ENCODE measurements at places on chromosomes 5 and 9.

GRCh38 chr5:71882826-71883741 is 164.0 kb downstream of the CARTPT start:
- no peak for DNase-seq

- DNase-seq, result no peak
Observed at GRCh38 chr9:125854553-125855275, 107.5 kb downstream of the PBX3 start.

DNA sequence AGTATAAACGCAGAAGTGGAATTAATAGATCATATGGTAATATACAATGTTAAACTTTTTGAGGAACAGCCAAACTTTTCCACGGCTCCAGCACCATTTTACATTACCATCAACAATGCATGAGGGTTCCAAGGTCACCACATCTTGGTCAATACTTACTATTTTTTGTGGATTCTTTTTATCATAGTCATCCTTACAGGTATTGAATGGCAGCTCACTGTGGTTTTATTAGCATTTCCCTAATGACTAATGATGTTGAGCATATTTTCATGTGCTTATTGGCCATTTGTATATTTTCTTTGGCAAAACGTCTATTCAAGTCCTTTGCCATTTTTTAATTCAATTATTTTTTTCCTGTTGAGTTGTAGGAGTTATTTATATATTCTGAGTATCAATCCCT is 14.1 kb upstream of the RAPGEF6 start:
- no peak for DNase-seq

DNA sequence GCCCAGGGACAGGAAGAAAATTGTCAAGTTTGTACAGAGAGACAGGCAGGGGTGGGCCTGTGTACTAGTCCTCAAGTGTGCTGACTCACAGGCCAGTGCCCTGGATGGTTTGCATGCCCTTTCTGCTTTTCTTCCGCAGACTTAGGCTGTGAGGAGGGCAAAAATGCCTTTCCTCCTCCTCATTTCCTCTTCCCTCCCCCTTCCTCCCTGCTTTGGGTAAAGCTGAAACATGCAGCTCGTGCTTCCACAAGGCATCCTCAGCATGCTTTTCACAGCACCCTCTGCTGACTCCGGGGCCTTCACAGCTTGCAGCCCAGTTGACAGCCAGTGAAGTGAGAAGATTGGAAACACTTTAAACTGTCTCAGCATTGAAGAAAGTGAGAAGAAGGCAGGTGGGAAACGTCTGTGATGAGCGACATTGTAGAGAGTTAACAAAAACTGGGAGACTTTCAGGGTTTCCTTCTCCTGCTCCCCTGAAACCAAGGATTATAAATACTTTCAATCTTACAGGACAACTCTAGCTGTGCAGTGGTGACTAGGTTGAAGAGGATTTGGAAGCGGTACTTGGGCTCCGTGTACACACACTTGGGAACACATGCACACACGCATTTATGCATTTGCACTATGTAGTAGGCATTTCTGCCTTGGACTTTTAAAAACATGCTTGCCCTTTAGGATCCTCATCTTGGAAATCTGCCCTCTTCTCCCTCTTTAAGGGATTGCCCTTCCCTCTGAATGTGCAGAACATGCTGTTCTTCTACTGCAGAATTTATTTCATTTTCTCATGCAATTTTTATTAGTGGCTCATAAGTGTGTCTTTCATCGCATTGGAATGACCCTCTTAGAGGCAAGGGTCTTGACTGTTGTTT is 138.8 kb downstream of the GRIA1 start:
- no peak for DNase-seq

DNA sequence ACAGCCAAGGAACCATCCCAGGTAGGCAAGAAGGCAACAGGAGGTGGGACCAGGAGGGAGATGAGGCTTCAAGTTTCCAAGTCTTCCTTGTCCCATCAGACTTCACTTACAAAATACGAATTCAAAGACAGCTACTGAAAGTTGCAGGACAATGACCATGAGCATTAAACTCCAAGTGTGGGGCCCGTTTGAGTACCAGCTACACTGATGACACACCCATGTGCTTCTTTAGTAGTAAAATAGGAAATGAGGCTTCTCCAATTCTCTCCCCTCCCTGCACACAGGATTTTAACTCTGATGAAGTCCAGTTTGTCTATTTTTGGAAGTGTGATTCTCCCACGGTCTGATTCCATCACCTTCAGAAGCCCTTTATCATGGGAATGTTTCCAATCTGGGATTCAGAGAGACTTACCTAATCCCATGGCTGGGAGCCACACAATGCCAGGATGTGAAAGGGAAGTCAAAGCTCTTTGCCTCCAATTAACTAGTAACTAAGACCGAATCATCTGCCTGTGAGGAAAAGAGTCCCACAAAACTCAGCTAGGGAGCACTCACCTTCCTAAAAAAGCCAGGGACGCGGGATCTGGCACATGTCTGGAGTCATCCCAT is 222.8 kb upstream of the MSX2 start:
- no peak for DNase-seq

- no peak for DNase-seq
Observed at GRCh38 chr5:122877518-122877917, 32.1 kb downstream of the SNX24 start.

DNA sequence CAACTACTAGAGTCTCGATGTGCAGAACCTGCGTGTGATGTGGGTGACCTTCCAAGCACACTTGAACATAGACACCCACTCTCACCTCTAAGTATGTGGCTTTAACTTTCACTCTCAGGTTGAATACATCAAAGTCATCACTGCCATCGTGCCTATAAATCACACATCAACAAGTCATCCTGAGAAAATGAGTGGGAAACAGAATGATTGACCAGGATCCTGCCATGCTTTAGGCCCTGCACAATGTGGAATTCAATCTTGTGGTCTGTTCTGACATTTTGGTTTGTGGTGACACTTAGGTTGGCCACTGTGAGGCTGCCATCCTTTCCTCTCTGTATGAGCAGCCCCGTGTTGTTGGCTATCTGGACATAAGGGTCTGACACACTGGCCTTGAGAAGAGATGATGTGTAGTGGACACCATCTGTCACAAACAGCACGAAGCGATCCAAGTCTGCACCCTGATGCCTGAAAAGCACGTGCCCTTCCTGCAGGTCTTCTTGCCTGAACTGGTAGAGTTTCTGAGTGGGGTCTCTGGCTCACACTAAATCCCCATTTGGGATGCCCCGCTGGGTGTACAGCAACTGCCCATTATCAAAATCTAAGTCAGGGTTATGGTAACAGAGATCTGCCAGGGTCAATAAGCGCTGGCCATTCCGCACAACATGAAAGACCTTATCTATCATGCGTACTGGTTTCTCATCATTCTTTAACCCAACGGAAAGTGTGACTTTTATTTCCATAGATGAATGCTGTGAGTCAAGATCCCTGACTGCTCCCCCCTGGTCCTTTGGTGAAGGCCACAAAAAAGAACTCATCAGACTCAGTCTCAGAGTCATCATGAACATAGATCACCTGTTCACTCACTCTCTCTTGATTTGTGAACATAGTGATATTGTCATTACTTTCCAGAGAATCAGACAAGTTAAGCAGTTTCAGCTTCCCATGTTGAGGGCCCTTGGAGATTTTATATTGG is 116.6 kb downstream of the ESM1 start:
- no peak for DNase-seq

GRCh38 chr9:90854637-90855175 is 53.1 kb downstream of the SYK start:
- DNase-seq, result no peak

GRCh38 chr9:683509-684021 is 157.9 kb upstream of the DMRT1 start:
- no peak for DNase-seq

DNA sequence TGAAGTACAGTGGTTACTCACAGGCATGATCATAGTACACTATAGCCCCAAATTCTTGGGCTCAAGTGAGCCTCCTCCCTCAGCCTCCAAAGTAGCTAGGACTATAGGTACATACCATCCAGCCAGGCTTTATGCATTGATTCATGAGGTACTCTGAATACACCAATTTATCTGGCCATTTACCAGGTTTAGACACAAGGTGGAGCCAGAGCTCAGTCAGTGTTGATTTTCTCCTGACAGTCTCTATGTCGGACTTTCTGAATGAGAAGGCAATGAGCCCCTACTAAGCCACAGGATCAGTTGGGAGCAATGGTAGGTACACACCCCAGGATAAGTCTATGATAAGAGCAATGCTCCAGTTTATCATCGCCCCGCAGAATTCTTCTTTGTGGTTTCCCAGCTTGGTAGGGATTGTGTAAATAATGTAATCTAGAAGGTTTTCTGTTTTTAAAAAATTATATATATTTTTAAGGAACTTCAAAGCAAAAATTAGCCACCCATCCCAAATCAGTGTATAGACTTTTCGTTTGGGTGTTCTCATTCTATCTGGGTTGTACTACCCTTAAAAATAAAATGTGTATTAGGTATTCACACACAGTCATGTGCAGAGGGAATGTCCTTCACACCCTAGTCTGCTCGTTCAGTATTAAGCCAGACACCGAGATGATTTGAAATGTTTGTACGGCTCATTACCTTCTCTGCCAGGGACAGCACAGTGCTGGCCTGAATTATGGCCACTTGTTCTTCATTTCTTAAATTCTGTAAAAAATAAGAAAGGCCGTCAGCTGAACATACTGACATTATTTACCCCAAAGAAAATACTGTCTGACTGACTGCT is 118.4 kb upstream of the DPYSL3 start:
- DNase-seq, result peak; percentile 56

GRCh38 chr5:124260921-124261515 is 485.4 kb downstream of the ZNF608 start:
- no peak for DNase-seq

DNA sequence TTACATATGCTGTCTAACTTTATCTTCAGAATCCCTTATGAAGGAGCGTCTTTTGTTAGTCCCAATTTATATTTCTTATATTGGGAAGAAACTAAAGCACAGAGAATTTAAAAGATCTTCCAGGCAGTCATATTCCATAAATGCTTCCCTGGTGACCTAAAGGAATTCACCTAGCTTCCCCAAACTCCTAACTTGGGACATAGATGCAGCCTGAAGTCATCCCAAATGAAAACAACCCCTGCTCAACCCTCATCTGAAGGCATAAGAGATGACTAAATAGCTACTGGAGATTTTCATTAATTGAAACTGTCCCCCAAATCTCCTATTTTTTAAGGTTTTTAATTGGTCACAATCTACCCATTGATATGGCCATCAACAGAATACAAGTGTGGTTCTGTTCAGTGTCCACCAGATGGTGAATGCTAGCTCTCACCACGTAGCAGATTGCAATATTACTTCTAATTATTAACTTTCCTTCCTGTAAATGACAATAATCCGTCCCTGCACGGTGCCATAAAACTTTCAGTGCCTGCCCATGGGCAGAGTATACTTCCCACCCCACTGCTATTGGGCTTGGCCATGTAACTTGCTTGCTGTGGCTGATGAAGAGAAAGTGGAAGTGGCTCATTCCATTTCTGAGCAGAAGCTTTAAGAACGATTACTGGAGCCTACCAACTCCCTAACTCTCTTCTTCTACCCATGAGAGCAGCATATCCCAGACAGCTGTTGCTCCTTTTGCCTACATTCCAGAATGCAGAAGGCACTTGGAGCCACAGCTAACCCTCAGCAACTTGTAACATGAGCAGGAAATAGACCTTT is 18.7 kb downstream of the PRUNE2 start:
- DNase-seq, result no peak

DNA sequence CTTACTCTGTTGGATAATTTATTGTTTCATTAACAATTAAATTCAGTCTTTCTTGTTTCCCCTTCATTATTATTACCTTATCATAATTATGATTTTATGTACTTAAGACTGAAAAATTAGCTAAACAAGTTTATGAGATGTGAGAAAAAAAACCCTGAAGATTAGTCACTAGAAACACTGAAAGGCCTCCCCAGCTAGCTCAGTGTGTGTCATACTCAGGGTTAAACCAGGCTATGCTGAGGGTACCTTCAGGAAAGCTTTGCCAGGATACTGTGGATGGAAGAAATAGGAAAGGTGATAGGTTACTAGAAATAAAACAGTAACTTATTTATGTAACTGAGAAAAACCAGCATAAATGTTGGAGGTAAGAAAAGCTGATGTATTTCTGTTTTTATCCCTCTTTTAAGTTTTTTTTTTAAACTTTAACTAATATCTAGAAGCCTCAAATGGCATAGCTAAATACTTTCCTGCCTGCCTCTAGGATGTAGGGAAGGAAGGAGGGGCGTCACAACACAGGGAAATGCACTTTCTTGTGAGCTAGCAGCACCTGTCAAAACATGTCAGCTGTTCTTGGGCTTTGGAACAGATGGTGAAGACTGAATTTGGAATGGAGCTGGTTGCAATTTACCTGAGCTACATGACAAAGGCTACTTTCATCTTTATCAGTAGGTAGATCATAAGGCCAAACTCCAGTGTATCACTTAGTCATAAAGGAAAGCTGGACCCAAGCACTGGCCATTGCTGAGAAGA is 24.2 kb downstream of the NMRK1 start:
- no peak for DNase-seq

GRCh38 chr5:142872217-142872616 is 102.0 kb downstream of the ARHGAP26 start:
- DNase-seq, result no peak
